Smooth muscle cell of the brain vasculature (primary cell): ENCODE measurements at places on chromosomes 7 and 10.

GRCh38 chr7:138460176-138460648, at the start of gene TRIM24:
Gene TRIM24 (plus strand): TSS chr7:138460259. CDS start chr7:138460549, 290 bp downstream.
- DNase-seq: no peak

- DNase-seq: no peak
Measured at GRCh38 chr7:3730276-3730675, 429.2 kb downstream of the SDK1 start.

DNA sequence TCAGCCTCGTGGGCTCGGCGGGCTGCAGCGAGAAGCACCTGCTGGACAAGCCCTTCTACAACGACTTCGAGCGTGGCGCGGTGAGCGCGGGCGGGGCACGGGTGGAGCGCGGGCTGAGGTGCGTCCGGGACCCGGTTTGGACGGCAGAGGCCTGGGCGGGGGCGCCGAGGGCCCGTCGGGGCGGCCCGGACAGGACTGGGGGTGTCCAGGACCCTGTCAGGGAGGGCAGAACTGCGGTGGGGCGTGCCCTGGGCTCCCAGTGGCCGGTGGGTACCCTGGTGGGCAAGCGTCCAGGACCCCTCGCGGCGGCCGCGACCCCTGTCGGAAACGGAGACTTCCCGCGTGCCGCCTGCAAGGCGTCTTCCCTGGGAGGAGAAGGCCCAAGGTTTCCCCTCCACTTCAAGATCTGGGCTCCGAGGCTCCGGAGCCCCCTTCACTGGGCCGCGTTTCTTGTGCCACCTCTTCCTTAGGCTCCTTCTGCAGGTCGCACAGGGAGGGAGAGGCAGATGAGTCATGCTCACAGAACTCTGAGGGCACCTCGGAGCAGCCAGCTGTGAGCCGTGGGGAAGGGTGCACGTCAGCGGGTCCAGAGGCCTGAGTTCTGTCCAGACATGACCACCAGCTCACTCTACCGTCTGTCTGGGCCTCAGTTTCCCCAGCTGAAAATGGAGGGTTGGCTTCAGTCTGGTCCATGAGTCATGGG, 485 bp downstream of the ALOX5 start:
- DNase-seq: no peak

- DNase-seq: no peak
Measured at GRCh38 chr10:1570416-1571051, 166.8 kb downstream of the ADARB2 start.

DNA sequence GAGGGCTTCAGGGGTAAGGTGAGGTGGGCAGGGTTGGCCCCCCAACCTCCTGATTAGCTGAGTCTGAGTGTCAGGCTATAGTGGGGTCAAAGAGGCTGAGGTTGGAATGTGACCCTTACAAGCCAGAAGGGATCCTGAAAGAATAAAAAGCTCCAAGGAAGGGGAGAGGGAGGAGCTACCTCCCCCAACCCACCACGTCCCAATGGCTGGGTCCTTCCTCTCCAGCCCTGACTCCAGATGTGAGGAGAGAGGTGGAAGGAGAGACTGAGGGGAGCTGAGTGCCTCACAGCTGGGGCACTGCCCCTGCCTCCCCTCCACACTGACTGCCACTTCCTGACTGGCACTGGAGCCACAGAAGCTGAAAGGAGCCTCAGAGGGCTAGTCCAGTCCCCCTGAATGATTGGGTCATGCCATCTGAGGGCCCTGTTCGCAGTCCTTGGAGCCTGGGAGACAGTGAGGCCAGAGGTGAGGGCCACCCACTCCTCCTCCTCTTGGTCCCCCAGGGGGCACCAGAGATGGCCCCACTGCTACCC, 20.6 kb downstream of the IMPDH1 start:
- DNase-seq: no peak
